Right ventricle myocardium superior (tissue), 1 donor: ENCODE measurements at places on chromosomes 12 and 14.

DNA sequence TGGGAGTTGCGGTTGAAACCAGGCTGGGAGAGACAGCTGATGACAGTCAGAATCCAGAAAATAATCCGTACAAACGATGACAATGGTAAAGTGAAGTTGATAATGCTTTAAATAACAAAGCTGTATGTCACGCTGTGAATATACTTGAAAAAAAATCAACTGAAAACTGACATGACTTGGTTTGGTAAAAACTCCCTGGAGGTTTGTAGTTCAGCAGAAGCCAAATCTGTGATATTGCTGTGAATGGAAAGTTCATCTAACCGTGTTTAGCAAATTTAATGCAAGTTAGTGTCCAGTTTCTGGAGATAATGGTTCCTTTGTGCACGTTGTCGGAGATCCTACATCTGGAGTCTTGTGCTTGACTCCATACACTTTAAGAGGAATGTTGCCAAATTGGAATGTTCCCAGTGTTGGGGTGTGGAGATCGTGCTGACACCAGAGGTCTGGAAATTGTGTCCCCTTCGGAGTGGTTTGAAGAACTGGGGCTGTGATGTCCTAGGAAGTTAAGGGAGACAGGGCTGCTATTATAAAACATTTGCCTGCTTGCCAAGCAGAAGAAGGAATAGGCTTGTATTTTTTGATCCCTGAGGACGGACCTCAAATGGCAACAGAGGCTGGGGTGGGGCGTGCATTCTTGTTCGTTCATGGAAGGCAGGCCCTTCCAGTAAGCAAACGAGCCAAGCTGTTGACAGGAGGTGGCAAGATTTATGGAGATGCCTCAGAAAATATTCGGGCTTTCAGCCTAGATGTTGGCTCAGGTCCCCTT lies 30.6 kb downstream of the PPFIBP1 start:
- peak; percentile 88 for DNase-seq

DNA sequence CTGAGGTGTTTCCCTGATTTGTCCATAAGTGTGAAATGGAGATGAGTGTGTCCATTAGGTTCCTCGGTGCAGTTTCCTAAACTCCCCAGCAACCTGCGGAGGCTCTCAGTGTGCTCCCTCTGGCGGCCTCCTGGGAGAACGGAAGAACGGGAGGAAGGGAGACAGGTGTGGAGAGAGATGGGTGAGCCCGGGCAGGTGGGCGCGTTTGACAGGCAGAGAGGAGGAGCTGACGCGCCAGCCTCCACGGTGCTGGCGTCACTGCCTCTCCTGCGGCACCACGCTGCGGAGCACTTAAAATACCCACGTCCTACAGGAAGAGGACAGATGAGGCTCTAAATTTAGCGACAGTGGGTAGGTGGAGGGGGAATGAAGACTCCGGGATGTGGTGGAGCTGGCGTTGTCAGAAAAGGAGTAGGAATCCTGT lies 26.8 kb upstream of the PEX5 start:
- DNase-seq: no peak

GRCh38 chr14:32846821-32847365 lies 91.8 kb upstream of the NPAS3 start:
- DNase-seq: no peak

DNA sequence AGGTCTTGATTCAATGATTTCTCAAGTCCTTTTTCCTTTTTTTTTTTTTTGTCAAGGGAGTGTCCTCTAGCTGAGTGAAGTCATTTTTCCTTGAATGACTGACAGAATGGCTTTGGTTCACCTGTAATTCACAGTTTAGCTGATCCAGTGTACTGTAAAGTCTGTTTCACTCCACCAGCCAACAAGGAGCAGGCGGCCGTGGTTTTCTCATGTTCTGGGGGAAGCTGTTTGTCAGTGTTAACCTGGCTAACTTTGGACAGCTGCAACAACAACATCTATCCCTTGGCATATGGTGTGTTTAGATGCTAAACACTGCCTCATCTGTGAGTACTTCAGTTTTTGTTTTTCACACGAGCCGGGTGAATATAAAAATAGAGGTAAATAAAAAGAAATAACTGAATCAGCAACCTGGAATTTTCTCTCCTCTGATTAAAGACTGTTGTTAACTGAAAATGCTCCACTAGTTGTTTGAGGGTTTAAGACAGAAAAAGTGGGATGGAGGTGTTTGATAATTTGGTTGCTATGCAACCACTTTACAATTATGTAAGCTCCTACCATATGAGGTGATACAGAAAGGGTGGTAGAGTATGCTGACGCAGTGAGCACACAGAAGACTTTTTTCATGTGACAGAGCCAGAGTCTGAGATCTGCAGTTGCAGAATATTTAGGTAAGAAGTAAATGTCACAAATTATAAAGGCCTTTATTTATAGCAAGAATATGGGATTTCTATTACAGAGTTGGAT lies 50.3 kb upstream of the SLC2A13 start:
- no peak for DNase-seq

DNA sequence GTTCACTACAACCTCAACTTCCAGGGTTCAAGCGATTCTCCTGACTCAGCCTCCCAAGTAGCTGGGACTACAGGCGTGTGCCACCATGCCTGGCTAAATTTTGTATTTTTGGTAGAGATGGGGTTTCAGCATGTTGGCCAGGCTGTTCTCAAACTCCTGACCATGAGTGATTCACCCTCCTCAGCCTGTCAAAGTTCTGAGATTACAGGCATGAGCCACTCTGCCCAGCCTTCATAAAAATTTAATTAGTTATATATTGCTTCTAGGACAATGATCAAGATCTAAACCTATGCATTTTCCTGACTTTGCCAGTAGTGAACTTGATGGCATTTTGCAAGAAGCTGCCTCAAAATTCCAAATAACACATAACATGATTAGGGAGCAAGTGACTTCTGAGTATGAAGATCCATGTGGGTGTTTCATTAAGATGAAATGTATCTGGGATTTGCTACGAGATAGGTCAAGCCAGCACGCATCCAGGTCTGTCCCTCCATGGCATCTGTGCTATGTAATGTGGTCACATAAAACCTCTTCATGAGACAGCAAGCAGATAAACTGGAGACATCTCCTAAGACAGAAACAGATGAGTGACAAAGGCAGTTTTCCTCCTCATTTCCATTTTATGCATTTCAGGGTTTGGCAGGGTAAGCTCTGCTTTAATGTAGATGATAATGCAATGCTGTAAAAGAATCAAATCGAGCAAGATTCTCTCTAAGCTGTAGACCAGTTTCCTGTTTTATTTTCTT lies 319.4 kb upstream of the ATP2B1 start:
- DNase-seq: no peak

- DNase-seq: no peak
Observed at GRCh38 chr12:117830471-117830870, 138.3 kb downstream of the KSR2 start.

- no peak for DNase-seq
Observed at GRCh38 chr14:93970585-93970964, 5.8 kb downstream of the ASB2 start.

- DNase-seq: no peak
Observed at GRCh38 chr12:32947206-32948067, 50.9 kb upstream of the PKP2 start.

DNA sequence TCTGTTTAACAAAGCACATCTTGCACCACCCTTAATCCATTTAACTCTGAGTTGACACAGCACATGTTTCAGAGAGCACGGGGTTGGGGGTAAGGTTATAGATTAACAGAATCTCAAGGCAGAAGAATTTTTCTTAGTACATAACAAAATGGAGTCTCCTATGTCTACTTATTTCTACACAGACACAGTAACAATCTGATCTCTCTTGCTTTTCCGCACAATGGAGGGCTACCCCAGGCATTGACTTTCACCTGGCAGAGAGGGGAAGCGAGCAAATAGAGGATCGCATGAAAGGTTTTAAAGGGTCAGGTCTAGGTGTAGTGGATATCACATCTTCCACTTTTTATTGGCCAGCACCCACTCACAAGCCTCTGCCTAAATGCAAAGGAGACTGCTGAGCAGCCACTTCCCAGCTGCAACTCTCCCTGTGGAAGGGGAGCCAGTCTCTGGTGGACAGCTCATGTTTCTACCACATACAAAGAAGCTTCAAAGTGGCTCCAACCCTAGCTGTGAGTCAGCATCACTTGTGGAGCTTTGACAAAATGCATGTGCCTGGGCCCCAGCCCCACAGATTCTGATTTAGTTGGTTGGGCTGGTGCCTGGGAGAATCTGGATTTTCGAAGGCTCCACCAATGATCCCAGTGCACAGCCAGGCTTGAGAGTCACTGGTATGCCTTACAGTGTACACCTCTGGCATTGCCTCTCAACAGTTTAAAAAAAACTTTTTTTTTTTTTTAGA lies 7.2 kb upstream of the FNTB start:
- DNase-seq: no peak

DNA sequence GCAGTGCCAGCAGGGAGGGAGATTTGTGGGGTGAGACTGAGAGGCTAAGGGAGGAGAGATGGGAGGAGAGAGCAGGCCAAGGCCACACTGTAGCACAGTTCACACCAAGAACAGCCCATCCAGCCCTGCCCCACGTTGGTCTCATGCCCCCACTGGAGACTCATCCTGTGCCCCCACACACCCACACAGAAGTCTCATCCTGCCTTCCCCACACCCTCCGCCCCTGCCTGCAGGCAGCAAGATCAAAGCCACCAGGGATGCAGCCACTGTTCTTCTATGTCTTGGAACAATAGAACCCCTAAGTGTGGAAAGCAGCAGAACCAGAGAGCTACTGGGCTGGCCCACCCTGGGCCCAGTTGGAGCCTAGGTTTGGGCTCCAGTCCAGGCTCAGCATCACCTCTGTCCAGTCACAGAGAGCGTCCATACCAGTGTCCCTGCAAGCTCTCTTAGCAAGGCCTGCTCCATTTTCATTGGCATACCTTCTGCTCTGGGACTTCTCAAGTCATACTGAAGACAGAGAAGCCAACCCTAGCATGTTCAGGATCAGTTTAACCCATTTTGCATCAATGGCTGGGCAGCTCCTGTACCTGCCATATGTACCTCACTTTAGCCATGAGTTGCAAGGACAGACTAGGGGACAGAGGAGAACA lies 31.7 kb upstream of the HDAC7 start:
- no peak for DNase-seq

DNA sequence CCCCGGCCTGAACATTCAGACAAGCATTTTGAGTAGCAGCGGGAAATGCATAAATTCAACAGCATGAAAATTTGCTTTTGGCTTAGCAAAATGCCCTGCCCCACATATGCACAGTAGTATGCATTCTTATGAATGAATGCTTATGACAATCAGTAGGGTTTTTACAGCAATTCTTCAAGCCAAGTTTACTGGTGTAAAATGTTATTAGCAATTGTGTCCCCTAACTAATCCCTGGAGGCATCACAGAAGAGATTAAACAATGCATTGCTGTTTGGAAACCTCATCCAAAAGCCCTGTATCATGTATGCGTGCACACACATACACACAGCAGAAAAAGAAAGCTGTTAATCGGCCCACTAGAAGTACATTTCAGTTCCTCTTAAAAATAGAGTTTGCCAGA lies 406.5 kb downstream of the LRIG3 start:
- DNase-seq: no peak

DNA sequence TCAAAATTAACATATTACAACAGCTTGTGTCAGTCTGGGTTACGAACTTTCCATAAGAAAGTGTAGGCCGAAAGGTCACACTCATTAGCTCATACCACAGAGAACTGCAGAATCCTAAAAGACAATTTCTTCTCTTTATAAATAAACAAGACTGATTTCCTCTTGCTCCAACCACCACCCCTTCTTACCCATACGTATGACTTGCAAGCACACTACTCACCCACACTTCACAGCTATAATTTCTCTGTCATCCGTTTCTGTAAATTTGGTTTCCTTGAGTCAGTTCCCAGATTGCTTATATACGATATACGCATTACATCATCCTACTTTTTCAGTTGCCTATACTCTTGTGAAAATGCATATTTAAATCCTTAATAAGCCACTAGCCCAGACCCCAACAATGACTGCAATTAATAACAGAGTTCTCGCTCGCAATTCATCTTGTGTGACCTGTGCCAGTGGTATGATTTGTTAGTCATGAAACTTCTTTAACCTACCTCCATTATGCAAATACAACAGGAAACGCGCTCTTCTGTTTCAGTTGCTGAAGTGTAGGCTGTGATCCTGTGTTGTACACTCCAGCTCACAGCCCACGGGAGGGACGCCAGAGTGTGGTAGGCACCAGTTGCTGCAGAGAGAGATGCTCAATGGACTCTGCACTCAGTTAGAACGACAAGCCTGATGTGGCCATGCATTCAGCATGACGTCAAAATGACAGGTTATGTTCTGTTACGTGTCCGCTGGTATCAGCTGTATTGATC lies 417.6 kb downstream of the PDZRN4 start:
- no peak for DNase-seq

DNA sequence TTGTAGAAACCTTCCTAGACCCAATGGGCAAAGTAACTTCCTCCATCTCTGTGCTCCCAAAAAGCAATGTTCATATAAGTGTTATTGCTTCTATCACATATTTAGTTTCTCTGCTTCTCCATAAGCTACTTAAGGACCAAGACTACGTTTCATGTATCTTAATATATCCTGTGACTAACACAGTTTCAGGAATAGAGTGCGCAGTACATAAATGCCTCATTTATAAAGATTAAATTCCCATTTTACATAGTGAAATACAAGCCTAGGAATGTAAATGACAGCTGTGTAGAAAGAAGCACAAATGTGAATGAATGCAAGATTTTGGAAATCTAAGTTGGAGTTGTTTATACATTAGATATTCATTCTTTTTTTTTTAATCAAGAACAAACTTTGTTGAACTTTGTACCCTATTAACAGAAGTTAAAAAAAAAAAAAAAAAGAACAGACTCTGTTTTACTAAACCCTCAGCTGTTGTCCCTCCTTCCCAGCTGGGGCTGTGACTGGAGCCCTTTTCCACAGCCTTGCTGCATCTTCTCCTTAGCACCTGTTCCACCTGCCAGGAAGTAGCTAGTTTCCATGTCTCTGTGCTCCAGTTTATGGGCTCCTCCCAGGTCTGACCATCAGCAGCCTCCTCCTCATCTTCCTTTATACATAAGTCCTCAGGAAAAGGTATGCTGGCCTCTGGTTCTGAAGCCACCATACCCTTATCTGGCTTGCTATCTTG lies 7.0 kb upstream of the METTL17 start:
- DNase-seq: no peak

DNA sequence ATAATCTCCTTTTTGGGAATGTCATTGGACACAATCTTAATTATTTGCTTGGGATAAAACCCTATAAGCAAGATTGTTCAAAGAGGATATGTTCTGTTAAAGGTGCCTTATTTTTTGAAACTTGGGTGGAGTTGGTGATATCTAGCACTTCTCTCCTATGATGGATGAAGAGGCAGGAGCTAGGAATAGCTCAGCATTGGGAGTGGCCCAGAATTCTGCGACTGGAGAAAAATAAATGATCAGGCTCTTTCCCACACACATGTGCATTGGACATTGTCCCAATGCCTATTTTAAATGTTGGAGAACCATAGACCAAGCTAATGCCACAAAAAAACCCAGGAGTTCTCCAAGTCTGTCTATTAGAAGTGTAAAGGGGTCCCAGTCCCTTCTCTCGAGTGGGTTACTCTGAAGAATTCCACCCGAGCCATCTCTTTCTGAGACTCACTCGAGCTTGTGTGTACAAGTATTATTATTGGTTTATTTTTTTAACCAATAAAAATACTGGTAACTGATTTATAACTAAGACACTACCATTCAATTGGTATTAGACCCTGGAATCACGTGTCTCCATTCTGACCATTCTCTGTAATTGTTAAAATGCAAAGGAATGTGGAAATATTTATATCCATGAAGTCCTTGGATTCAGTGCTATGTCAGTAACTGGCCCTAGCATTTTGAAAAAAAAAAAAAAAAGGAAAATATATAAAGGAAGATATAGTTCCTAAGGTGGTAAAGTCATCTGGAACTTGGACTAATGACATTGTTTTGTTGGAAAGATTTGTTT lies 437.5 kb upstream of the TMEM132C start:
- DNase-seq: no peak
